ENCODE measurements at places on chromosomes 3 and 15. TPM values are rescaled to one million over a fixed set of nuclear protein-coding genes. Genes with fewer than 3 reads are reported as not detected.

The FBLN2 gene
- total RNA-seq, result 13.7 TPM

The CCDC191 gene
- total RNA-seq, result 2.8 TPM

The MTHFS gene
- total RNA-seq, result 7.8 TPM

The UACA gene
- total RNA-seq, result 0.30 TPM

The ROPN1B gene
- not detected for total RNA-seq

The ANKRD63 gene
- total RNA-seq, result not detected

The GRK7 gene
- total RNA-seq, result 0.16 TPM

The PLA1A gene
- not detected for total RNA-seq

The CFAP100 gene
- not detected for total RNA-seq

All from CD8-positive, alpha-beta T cell (primary cell).